Mammary epithelial cell (primary cell): ENCODE measurements at places on chromosomes 12 and 14. TPM values are rescaled to one million over a fixed set of nuclear protein-coding genes. Genes with fewer than 3 reads are reported as not detected.

Gene DHRS2
- total RNA-seq, result not detected

Gene KLRC1
- total RNA-seq, result 0.33 TPM

Gene DACT1
- 0.28 and 0.59 TPM in 2 replicates for total RNA-seq

Gene KRT75
- total RNA-seq, result 26.5 TPM

Gene BICDL1
- 10.7 TPM for total RNA-seq

Gene ARF6
- 85.5 TPM for total RNA-seq

Gene TBX3
- total RNA-seq, result 16.0 and 33.8 TPM in 2 replicates

Gene WIF1
- not detected for total RNA-seq

Gene PCBP2
- total RNA-seq, result 187 TPM

Gene RHEBL1
- 1.7 and 2.3 TPM in 2 replicates for total RNA-seq

Gene RDH11
- total RNA-seq, result 145 TPM
